Activated CD8-positive, alpha-beta memory T cell treated with anti-CD3 and anti-CD28 coated beads for 1 hour (primary cell): ENCODE measurements at places on chromosomes 6 and 20.

DNA sequence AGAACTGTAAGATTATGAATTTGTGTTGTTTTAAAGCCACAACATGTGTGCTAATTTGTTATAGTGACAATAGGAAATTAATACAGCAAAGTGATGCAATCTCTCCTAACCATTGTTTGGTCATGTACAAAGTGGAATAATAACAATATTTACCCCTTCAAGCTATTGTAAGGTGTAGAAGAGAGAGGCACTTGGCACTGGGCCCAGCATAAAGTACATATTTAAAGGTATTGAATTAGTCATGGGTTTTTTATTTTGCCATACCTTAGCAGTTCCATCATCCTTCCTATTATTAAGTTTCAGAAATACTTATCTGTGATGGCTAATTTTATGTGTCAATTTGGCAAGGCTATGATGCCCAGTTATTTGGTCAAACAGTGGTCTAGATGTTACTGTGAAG is 322.4 kb upstream of the TSHZ2 start:
- no peak for DNase-seq

DNA sequence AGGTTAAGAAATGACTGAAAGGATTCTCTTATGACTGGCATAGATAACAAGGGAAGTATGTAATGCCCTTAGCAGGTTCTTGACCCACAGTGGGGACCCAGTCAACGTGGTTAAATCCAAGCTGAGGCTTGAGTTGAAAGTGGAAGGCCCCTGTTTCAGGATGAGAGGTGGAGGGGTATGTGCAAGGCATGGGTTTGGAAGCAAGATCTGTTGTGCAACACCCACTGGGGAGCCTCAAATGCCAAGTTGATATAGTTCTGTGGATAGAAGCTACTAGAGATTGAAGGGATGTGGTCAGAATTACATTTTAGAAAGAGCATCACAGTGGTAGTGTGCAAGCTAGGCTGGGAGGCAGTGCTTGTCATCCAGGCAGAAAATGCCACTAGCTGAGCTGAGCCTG is 5.1 kb downstream of the PABPC1L start:
- no peak for DNase-seq

GRCh38 chr6:7115543-7116231 is 7.9 kb downstream of the RREB1 start:
- no peak for DNase-seq

GRCh38 chr6:133817460-133818047 is 71.4 kb upstream of the TCF21 start:
- DNase-seq: peak; percentile 17

DNA sequence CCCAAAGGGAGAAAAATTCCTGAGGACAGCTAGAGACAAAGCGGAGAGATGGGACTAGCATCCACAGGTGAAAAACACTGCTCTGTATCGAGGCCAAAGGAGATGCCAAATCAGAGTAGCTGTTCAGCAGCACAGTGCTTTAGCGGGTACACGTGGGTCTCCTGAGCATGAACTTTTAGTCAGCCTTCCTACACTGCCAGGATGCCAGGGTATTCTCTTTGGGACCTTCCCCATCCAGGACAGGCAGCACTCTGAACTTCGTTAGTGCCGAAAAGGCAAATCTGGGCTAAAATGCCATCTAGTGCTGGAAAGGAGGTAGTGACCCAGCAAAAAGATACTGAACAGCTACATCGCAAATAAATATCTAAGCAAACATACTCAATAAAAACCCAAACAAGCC is 64.9 kb downstream of the C6orf58 start:
- no peak for DNase-seq

GRCh38 chr6:116215414-116215813 is 38.5 kb downstream of the TSPYL4 start:
- DNase-seq: no peak

- DNase-seq: no peak
These were observed 6.2 kb downstream of the SNTA1 start for GRCh38 chr20:33437141-33437911.

DNA sequence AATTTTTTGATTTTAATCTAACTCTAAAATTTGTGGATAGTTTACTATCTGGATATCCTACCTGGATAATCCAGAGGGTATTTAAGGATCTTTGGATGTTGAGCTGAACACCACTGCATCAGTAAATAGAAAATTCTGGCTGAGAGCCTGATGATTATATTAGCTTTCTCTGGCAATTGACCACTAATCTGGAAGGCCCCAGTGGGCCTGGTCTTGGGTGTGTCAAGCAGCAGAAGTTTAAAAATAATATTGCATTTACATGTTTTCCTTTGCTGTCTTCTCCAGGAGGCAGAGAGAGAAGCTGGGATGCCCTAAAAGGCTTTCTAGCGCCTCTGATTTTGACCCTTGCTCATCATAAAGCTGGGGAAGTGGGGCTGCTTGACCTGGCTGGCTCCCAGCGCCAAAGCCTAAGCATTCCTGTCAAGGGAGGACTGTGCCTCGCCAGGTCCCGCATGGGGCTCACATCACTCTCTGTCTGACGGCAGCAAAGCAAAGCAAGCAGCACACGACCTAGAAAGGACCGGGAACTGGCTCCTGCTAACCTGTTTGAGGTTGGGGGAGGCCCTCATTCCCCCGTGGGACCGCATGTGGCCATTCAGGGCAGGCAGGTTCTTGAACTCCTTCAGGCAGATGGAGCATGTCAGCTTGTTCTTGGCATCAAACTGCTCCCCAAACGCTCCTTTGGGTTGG is 46.6 kb upstream of the MRPS10 start:
- DNase-seq: no peak

- no peak for DNase-seq
These were observed 4.0 kb downstream of the CD40 start for GRCh38 chr20:46122071-46122470.

GRCh38 chr6:53294095-53294494 is 54.7 kb downstream of the ELOVL5 start:
- no peak for DNase-seq

GRCh38 chr20:10855778-10856177 is 182.0 kb upstream of the JAG1 start:
- no peak for DNase-seq

- DNase-seq: no peak
These were observed 103.2 kb downstream of the FBXO5 start for GRCh38 chr6:152879681-152880080.

GRCh38 chr6:9138936-9139335 is 703.6 kb upstream of the SLC35B3 start:
- no peak for DNase-seq

- DNase-seq: no peak
These were observed 1.2 kb upstream of the UFL1 start for GRCh38 chr6:96520171-96521115.

DNA sequence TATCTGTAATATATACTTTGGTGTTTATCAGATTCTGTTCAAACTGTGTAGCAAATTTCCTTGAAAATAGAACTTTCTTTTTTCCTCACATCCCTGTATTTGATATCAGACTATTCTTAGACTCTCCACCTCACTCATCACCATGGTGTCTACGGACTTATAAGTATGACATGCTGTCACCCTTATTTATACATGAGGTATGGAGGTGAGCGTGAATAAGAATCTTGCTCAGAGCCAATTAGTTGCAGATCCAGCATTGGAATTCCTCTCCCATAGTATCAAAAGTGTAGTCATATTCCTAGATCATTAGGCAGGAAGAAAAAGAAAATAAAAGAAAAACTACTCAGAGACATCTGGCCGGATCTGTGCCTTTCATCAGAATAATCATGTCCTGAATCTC is 43.0 kb downstream of the TPD52L1 start:
- no peak for DNase-seq

GRCh38 chr6:77457720-77458349 is 5.5 kb downstream of the HTR1B start:
- DNase-seq: no peak

DNA sequence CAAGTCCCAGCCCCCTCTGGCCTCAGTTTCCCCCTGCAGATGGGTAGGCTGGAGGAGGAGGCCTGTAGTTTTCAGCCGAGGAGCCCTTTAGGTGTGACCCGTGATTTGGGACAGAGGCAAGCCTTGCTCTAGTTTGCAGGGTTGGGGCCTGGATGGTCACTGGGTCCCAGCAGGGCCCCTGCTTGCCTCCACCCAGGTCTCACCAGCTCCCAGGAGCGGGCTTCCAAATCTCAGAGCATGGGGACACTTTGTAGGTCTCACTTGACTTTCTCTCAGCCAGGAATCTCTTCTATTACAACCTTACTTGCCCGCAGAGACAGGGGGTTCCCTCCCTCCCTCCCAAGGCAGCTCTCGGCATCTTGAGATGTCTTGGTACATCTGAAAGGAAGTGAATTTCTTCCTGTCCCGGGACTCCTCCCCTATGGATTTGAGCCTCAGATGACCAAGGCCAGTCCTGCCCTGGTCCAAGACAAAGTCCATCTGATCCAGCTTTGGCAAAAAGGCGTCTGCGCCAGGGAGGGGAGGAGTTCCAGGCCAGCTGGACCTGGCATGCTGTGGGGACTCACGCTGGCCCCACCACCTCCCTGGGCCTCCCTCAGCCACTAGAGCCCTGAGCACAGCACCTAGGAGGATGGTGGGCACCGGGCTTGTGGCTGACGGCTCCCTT is 47.4 kb downstream of the SRC start:
- DNase-seq: no peak

- no peak for DNase-seq
These were observed 651.5 kb downstream of the MAFB start for GRCh38 chr20:40037511-40037910.

- no peak for DNase-seq
These were observed 55.2 kb downstream of the SMLR1 start for GRCh38 chr6:130882370-130882769.

- no peak for DNase-seq
These were observed 5.6 kb downstream of the ZMYND8 start for GRCh38 chr20:47350691-47351545.

DNA sequence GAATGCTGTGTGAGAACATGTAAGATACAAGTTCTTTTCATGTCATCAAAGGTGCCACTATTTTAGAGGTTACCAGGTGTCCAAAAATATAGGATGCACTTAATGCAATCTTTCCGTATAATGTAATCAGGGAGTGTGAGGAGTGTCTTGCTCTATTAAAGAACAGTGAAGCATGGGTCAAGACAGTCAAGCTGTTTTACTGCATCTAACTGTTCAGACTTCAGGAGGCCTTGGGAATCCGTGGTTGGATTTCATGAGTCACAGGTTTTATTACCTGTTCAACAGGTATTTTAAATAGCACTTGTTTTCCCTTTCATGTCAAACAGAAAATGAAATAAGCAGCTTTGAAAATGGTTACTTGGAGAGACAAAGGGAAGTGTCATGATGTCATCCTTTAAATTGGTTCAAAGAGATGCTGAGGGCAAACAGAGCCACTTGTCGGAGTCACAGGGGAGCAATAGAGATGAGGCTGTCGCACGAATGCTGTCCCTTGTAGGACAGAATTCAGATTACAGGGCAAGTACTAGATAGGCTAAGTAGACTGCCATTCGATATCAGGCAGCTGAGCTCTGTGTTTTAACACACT is 621.5 kb downstream of the QKI start:
- DNase-seq: no peak

DNA sequence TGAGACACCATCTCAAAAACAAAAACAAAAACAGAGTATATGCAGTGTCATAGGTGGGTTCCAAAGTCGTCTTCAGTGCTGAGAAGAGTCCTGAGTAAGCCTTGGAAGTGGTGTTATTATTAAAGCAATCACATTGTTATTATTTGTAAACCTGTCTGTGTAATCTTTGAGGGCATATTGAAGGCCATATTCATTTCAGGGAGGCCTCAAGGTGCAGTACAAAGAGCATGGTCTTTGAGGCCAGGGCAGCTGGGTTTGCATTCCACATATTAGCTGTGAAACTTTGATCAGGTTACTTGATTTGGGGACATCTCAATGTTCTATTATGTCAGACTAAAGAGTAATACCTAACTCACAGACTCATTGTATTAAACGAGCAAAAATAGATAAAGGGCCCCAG is 139.3 kb upstream of the SOX4 start:
- DNase-seq: no peak

DNA sequence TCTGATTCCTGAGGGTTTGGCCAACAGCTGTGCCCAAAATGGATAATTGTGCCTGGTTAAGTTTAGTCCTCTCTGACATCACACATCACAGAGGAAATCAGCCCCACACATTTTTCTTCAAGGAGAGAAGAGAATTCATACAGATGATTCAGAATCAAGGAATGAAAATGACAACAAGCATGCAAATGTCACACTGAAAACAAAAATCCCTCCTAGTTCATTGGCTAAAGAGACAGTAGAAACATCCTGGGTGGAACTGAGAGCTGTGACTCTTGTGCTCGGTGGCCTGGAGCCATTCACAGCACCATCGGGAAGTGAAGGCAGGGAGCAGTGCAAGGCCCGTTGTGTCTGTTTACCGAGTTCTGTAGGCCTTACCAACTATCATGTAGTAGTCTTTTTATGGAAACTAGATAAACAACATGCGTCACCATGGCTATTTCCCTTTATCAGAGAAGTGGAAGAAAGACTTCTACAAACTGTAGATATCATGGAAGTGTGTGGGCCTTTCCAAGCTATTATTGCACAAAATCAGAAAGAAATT is 81.7 kb upstream of the TENT5A start:
- no peak for DNase-seq

- DNase-seq: no peak
These were observed 358.1 kb downstream of the RNGTT start for GRCh38 chr6:88605271-88605670.

GRCh38 chr20:1376408-1377270 is 16.2 kb downstream of the FKBP1A start:
- DNase-seq: no peak

DNA sequence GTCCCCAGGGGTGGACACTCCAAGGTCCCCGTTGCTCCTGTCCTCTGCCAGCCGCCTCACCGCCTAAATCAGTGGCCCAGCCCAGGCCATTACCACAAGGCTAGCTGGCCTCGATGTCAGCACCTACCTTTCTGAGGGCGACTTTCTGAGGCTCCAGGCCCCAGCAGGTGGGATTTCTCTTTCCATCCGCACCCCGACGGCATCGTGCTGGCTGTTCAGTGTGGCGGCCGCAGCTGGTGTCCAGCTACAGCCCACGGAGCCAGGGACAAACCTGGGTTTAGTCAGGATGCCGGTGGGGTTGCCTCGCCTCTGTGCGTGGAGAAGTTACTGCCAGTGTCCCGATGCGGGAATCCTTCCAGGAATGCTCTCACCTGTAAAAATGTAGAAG is 60.8 kb downstream of the ERMARD start:
- DNase-seq: no peak

DNA sequence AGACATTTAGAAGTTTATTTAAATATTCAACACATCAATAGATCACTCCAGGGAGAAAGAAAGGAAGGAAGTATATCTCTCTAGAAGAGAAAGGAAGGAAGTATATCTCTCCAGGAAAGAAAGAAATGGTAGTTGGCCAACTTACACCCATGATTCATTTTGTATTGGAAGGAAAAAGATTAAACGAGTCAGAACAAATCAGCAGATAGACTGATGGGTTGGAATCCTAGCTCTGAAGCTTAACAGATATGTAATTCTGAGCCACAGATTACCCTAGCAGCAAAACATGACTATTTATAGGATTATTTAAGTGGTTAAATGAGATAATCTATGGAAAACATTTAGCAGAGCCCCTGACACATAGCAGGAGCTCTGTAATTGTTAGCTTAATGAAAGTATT is 27.1 kb downstream of the COL12A1 start:
- no peak for DNase-seq

DNA sequence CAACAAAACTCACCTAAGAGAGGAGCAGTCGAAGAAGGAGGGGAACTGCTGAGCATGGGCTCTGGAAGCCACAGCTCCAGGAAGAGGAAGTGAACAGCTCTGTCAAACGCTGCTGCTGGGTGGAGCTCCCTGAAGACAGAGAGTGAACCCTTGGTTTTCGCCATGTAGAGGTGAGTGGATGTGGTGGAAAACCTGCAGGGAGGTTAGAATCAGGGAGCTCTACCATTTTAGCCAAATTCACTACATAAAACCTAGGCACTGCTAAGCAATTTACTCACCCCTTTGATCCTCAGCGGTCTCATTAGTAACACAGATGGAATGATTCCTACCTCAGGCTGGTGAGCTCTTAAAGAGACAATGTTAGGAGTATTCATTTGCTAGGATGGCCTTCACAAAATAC is 19.4 kb upstream of the TFAP2A start:
- no peak for DNase-seq
